ENCODE measurements at places on chromosomes 4 and X.
A peak's percentile ranks its signal among the peaks of the same experiment; 100 is the strongest.

DNA sequence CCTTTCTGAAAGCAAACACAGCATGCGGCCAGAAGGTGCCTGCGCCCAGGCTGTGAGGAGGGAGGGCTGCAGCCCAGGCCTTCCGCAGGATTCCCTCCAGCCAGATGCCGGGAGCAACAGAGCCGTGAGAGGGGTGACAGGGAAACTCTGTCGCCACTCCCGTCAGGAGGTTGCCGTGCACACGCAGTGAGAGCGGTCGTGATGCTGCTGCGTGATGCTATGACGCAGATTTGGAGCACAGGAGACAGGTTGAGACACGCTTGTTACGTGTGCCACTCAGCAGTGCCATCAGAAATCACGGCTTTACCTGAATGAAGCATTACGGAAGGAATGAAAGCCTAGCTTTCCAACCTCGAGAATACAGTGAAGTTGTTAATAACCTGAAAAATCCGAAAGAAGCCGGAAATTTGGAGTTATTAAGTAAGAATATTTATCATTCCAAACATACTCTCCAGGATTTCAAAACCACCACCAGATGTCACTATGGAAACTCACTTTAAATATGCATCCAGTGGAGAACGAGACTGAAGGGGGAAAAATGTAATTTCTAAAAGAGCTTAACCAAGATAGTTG, 54.4 kb downstream of the FAT1 start:
- no peak for DNase-seq

DNA sequence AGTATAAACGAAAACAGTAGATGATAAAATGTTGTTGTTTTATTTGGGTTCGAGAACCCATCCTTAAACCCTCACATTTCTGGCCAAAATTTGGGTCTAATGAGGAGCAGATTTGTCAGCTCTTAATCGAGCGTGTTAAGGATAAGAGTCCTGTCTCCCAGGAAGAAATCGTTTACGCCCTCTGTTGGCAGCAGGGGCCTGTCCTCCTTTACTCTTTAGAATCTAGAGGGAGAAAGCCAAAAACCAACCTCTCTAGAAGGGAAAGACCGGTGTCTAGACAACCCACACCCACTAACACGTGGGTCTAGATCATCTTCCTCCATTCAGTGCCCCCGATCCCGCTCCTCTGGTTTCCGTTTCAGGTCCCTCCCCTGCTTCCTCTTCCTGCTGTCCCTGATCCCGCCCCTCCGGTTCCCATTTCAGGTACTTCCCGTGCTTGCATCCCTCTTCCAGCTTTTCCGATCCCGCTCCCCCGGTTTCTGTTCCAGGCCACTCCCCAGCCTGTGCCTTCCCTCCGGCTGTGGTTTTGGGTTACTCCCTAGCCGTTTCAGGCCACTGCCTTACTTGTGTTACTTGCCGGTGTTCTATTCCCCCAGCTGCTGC, 339.1 kb downstream of the PAPSS1 start:
- DNase-seq: no peak

DNA sequence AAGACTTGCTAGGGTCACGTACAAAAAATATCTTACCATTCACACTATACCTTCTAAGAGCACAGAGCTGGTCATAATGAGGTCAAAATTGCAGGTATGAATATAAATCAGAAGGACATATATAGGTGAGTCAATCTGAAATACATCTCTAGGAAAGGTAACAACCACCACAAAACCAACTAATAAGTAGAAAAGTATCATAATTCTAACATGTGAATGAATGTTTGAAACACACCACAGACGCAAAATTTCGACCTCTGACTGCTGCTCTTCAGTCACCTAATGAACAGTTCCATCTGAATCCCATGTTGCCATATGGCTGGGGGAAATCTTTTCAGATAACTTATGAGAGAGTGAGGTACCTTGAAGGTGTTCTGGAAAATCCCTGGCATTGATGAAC, 22.1 kb downstream of the STAP1 start:
- DNase-seq: no peak

DNA sequence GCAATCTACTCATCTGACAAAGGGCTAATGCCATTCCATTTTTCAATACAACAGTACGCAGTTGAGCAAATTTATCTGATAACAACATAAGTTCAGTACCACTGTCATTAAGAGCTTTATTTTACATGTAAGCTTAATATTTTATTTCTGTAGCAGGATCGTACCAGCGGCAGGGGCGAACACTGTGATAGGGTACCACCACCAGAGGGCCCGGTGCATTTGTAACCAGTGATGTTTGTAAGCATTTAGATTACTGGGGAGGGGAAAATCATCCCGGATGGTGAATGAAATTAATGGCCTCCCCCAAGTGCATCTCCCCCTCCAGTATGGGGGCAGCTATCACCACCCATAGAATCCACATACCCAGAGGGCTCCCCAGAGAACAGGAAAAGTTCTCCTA, 179.0 kb downstream of the ADGRA3 start:
- DNase-seq: no peak

DNA sequence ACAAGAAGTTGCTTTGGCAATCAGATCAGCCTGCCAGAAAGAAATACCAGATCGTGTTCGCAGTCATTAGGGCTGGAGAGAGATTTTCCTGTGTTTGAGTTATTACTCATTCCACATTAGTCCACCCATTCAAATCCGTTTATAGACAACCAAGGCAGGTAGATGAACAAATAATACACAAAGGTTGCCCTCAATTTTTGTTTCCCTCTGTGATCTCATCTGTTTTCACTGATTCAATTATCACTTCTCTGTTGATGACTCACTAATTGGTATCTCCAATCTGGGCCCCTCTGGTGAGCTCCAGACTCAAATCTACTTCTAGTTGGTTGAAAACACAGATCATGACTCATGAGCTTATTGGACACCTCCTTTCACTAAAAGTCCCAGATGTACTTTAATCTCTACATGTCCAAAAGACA, 54.5 kb downstream of the CHM start:
- no peak for DNase-seq

DNA sequence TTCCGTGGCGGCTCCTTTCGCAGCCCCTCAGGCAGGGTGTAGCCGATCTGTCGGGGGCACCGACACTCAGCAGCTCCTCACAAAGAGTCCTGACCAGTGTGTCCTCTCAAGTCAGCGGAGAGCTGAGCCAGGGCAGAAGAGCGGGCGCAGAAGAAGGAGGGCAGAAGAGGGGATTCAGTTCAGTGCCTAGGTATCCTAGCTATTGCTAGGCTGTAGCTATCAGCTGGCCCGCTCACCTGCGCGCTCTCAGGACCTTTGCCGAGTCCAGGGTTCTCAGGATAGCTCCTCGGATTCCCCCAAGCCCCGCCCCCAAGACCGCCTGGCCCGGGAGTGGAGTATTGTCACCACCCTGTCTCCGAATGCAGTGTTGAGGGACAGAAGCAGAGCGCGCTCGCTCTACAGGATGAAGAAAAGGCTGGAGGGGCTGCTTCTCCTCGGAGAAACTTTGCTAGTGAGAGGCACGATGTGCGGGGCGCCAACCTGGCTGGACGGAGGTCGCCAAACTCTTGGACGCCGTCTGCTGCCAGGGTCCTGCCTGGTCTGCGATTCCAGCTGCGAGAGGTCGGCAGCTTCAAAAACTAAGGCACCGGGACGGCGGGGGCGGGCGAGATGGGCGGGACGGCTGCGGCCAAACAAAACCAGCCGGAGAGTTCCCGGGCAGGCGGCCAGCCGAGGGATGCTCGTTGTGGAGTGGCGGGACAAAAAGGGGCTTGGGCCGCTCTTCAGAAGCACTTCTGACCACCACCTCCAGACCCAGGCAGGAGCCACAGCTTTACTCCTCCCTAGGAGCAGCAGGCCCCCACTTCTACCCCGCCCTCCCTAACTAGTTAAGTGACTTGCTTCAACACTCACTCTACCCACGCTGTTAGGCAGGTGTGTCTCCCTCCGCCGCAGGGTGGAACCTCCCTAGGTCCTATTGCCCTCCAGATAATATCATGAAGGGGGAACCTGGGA, at the start of gene XKRX:
XKRX (minus strand) TSS at position 258 of the 954 bp plus-strand sequence. CDS start 613 bp downstream, outside the sequence.
- DNase-seq: peak; percentile 25

- DNase-seq: no peak
Observed at GRCh38 chr4:94571298-94571697, 119.6 kb downstream of the PDLIM5 start.

- no peak for DNase-seq
Observed at GRCh38 chr4:185685804-185686203, 126.2 kb downstream of the SORBS2 start.

DNA sequence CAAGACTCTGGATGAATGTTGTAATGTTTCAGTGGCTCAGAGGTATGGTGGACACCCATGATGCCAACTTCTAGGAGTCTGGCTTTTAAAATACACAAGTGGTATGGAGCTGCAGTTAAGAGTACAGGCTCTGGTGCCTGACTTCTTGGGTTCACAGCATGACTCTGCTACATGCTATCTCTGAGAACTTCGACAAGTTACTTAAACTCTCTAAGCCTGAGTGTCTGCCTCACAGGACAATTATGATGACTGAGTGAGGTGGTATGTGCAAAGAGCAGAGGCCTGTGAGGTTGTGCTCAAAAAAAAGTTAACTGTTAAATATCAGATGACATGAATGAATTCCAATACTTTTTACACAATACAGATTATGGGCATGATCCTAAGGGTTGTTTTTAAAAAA, 90.9 kb upstream of the SRD5A3 start:
- DNase-seq: no peak
